ENCODE measurements at places on chromosomes 7 and 10.

GRCh38 chr10:89364531-89364930, 13.3 kb upstream of the IFIT1B start:
- DNase-seq, result no peak

GRCh38 chr10:50395851-50396250, 144.5 kb upstream of the ASAH2 start:
- DNase-seq, result no peak

DNA sequence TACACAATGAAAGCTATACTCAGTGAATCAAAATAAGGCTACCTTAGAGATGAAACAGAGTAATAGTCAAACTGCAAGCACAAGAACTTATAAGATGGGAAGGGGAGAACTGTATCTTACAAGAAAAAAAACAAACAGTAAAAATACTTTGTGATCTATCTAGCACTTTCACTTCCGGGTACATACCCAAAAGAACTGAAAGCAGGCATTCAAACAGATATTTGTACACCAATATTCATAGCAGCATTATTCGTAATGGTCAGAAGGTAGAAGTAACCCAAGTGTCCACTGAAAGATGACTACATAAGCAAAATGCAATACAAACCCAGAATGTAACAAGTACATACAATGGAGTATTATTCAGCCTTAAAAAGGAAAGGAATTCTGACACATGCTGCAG, 18.0 kb downstream of the FAM204A start:
- DNase-seq, result no peak

DNA sequence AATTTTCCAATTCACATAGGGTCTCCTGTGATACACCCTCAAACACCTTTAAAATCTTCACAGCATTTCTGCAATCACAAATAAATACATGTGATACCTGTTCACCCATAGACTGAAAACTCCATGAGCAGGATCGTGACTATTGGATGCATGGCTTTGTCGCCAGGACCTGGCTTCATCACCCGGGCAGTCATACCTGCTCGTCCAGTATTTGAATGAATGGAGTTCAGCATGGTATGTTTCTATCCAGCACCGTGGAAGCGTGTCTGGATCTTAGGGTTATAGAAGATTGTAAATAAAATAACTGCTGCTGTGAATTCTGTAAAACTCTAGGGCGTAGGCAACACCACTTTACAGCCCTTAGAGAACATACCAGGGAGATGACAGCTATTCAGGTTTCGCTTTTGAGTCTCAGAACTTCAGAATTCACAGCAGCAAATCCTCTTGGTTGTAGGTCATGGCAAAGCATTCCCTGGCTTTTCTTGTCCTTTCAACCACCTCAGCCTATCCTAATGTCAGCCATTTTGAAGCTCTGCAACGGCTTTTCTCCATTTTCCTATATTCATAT, 47.4 kb upstream of the USP6NL start:
- DNase-seq, result no peak

GRCh38 chr10:47055386-47056246, 144.4 kb downstream of the PTPN20 start:
- no peak for DNase-seq

- DNase-seq, result no peak
Observed at GRCh38 chr10:102605712-102606111, 38.6 kb upstream of the TRIM8 start.

GRCh38 chr7:6531492-6532279, 19.6 kb downstream of the GRID2IP start:
- no peak for DNase-seq

DNA sequence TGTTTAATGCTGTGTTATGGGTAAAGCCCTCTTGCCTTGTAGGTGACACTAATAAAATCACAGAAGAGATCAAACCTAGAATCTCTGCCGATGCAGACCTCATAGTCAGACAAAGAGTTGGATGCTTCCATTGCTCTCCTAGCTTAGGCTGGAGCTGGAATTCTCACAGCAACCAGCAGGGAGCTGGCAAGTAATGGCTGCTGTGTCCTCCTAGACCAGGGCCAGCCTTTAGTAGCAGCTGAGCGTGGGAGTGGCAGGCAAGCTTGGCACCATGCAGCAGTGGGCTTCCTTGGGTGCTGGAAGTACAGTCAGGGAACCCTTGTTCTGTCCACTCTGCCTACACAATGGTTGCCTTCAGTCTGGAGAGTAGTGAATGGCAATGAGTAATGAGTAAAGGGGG, 598.3 kb upstream of the GALNT17 start:
- no peak for DNase-seq

DNA sequence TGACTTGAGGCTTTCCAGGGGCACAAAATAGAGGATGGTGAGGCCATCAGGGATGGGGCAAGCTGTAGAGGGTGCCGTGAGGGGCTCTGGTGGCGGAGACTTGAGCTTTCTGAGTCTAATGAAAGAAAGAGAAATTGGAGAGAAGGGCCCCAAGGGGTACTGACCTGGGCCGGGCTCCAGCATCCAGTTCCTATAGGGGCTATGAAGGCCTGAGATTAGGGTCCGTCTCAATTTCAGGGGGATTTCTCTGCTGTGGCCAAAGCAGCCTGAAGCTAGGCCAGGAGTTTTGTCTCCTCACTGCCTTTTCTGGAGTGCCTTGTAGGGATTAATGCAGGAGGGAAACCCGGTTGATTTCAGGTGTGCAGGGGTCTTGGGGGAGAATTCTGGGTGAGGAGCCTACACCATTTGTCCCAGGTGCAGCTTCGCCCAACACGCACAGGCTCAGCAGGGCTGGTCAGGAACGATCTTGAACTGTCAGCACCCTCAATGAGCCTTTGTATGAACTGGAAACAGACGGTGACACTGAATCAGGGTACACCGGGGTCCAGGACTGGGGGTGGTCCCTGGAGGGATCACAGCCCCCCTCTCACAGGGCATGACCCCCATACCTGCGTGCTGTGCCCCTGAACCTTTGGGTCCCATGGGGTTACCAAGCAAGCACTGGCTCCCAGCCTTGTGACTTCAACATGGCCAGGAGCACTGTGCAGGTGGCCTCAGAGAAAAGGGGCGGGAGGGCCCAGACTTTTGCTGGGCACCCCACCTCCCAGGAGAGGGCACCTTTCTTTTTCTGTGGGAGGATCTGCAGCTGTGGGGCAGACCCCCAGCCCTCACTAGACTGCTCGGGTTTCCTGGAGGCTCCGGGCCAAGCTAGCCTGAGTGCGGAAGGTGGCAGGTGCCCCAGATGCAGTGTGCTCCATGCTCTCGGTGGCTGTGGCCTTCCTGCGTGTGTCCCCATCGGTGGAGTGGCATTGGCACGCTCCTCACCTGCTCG, 122.9 kb upstream of the RET start:
- no peak for DNase-seq

GRCh38 chr10:30798646-30799185, 169.2 kb upstream of the LYZL2 start:
- DNase-seq, result no peak

GRCh38 chr7:16265863-16266458, 155.4 kb downstream of the CRPPA start:
- DNase-seq, result no peak

DNA sequence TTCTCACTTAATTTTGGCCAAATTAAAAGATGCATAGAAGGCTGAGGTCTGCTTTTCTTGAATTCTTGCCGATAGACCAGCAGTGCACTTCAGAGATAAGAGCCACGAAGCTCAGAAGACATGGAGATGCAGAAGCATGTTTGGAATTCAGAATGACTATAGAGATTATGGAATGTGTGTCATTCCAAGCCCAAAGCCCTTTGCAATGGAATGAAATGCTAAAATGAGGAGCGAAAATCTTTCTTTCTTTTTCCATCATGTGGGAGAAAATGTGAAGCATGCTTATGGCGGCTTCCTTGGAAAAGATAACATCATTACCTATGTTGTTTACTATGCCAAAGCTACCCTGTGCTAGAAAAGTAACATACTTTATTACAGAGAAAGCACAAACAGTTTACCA, 257.0 kb upstream of the RNF32 start:
- no peak for DNase-seq

DNA sequence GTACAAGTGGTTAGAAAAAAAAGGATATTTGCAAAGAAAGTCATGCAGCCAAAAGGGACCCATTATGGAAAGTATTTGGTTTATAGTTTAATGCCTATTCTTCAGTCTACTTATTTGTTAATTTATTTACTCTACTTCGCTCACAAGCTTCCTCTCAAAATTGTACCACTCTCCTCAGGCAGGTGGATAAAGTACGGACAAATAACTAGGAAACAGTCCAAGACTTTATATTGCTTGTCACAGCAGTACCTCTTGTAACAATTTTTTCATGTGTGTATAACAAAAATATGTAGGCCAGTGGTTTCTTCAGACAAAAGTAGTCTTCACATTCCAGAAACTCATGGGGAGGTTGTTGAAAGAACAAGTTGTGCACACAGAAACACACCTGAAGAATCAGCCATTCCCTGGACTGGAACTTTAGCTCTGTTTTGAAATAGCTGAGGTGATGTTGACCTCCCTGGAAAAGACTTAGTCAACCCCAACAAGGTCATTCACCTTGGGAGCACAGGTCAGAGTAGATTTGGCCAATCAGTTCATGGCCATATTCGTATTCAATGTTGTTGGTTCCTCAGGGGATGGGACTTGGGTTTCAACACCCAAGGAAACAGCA, 73.4 kb downstream of the TES start:
- no peak for DNase-seq

DNA sequence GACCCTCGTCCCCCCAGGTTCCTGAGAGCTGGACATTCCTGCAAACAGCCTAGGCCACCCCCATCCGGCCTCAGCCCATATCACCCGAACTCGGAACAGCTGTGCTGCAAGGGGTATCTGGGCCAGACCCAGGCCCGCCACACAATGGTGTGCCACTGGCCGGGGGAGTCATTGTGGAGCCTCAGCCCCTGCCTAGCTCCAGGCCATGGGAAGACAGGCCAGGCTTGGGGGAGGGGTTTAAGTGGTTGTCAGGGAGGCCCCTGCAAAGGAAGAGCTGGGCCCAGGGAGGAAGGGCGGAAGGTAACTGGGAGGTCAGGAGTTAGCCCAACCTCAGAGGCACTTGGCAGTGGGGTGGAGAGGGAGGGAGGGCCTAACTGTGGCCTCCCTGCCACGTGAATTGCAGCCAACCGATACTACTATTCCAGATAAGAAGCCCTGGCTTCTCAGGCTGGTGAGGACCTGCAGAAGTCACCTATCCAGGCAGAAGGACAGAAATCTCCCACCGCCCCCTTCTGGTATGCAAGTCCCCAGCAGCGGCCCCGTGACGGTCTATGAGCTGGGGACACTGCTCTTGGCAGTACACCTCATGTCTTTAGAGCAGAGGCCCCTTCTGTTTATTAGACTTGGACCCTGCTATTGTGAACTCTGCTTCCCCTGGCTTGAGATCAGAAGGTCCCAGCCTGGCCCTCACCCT, 26.8 kb downstream of the VSIR start:
- no peak for DNase-seq

- DNase-seq, result no peak
Observed at GRCh38 chr10:92773776-92774175, 74.5 kb upstream of the EXOC6 start.

DNA sequence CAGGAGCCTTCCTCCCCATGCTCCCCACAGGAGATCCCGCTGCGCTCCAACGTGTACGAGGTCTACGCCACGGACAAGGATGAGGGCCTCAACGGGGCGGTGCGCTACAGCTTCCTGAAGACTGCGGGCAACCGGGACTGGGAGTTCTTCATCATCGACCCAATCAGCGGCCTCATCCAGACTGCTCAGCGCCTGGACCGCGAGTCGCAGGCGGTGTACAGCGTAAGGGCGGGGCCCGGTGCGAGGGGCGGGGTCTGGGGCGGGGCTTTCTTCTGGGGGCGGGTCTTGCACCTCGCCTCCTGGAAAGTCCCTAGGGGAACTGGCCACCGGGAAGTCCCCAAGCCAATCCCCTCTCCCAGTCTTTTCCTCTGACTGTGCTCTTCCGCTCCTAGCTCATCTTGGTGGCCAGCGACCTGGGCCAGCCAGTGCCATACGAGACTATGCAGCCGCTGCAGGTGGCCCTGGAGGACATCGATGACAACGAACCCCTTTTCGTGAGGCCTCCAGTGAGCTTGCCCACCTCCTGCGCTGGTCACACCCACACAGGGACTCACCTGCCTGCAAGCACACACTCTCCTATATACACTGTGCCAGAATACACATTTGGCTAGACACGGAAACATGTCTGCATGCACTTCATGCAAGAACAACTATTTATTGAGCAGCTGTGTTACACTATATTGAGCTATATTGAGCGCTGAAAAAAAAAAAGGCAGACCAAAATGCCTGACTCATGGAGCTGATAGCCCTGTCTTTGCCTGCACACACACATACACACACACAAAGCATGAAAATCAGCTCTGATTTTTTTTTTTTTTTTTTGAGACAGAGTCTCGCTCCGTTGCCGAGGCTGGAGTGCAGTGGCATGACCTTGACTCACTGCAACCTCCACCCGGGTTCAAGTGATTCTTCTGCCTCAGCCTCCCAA, 32.7 kb upstream of the VSIR start:
- no peak for DNase-seq

DNA sequence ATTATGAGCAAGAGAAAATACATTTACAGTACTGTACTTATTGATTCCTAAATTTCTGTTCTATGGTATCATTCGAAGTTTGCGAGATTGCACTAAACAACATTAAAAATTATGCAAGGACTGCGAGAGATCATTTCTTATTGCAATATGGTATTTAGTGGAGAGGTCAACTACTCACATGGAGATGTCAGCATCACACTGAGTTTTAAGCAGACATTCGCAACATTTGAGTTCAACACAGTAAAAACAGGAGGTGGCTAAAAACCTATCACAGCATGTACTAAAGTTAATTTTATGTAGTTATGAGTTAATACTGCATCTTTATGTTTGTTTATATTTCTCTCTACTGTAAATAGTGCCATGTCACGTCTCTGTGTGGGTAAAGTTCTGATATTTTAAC, 53.5 kb downstream of the JMJD1C start:
- DNase-seq, result no peak

DNA sequence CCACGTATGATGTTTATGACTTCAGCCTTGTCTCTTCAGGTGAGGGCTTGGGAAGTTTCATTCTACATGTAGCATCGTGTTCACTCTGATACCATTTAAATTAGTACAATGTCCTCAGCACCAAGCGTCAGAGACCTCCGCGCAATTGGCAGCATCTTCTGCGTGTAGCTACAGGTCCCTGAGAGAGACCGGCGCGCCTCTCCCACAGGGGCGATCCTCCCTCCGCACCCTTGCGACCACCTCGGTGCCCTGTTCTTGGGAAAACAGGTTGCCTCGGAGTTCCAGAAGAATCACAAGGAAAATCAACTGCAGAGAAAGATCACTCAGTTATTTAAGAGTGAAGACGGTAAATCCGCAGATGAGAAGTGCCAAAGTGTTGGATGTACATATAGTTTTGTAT, 206.2 kb downstream of the GATA3 start:
- DNase-seq, result no peak

GRCh38 chr10:73858013-73858708, 16.2 kb downstream of the CAMK2G start:
- DNase-seq, result no peak

- no peak for DNase-seq
Observed at GRCh38 chr7:132666774-132667172, 90.5 kb upstream of the PLXNA4 start.

- DNase-seq, result no peak
Observed at GRCh38 chr7:44772867-44773266, 23.6 kb upstream of the PPIA start.

DNA sequence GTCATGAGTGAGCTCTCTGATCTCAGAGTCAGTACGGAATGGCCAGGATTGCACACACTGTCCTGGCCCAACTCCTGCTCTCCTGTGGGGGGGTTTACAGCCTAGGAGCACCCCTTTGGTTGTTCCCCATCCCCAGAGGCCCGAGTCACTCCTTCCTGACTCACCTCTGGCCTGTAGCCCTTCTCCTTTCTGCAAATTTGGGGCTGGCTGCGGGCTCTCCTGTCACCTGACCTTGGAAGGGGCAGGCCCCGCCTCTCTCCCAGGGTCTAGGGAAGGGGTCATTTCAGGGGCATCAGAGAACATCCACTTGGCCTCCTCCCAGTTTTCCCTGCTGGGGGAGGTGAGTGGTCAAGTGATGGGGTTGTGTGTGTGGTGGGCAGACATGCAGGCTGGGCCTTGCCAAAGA, 1.7 kb downstream of the NYAP1 start:
- no peak for DNase-seq
